ENCODE measurements at places on chromosomes 2 and 18.

GRCh38 chr2:56017784-56018183 is 94.2 kb upstream of the EFEMP1 start:
- no peak for DNase-seq

DNA sequence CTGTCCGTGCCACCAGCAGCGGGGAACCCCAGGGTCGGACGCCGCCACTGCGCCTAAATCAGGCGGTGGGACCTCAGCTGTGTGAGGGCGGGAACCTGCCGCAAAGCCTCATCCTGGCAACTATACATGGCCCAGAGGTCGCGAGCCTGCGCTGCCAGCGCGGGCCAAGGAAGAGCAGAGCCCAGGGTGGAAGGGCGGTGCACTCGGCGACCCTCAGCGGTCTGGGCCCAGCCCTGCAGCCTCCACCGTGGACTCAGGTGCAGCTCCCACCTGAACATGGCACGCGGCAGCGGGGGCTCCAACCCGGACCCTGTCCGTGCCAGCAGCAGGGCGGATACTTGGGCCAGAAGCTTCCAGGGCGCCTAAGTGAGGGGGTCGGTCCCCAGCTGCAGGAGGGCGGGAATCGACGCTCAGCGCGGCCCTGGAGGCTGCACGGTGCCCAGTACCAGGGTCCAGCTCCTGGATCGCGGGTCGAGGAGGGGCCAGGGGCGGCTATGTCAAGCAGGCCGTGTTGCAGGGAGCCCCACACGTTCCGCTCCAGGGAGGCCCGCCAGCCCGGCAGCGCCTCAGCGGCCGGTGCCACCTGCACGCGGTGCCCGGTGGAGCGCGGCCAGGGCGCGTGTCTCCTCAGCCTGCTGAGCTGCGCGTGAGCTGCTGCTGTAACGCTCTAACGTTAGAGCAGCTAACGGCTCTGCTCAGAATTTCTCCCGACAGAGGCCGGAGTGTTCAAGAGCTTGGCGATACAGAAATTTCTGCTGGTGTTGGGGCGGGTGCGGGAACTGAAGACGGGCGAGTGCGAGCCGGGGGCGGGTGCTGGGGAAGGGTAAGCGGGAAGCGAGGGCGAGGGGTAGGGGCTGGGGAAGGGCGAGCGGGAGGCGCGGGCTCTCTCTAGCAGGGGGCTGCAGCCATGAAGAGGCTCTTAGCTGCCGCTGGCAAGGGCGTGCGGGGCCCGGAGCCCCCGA is at the start of gene ANKRD30B:
Gene ANKRD30B (plus strand): TSS at position 660 of the 962 bp plus-strand sequence. CDS start 248 bp downstream, at position 908.
- DNase-seq: no peak

- DNase-seq: no peak
Measured at GRCh38 chr2:134324947-134325346, 71.1 kb downstream of the MGAT5 start.

DNA sequence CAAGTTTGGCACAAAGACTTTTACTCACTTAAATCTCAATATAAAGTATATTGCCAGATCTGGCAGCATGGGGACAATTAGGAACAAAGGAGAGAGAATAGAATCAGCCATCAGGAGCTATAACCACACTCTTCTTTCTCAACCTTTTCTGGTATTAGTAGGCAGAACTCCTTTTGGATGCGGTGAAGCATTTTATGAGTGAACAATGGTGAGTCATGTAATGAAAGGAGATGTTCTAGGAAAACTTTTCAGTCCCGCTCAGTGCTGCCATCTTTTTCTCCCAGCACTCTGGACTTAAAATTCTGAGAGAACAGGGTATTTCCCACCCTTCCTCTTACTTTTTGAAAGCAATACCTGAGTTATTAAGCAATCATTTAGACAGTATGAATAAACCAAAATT is 32.2 kb downstream of the PLEKHA3 start:
- peak; percentile 31 for DNase-seq

- DNase-seq: peak; percentile 9
Measured at GRCh38 chr2:3490191-3491170, 28.9 kb downstream of the ADI1 start.

DNA sequence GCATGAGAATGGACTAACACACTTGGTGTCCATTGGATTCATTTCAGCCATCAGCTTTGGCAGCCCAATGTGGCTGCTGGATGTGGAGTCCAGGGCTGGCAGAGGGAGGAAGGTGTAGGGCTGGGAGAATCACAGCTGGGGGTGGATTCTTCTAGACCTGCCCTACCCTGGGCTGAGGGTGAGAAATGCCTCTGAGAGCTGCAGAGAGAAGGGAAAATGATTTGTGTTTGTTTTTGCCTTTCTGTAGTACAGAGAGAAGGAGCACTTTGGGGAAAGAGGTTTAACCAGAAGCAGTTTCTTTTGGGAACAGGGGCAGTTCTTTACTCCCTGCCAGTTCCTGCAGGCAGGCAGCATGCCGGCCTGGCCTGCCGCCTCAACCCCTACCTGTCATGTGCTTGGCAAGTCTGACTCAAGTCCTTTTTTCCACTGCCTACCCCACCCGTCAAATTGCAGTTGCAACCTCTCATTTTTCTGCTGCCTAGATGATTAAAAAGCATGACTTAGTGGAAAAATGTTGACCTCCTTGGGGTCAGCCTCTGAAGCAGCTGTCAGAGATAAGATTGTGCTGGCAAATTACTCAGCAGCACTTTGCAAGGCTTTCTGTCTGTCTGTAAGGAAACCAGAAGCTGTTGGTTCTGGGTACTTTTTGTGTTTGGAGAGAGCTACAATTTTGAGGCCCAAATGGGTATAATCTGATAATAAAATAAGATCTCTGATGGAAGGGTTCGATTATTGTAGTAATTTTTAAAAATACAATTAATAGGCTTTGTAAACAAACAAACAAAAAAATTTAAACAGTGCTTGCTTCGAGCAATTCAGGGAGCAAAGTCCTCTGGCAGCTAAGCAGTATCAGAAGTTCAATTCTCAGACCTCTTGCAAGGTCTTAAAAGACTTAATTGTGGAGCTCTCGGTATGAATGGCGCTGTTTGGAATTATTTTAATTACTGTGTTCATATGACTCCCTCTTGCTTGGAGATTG is 21.7 kb downstream of the LBH start:
- DNase-seq: peak; percentile 89

GRCh38 chr2:42792087-42792582 is 248 bp downstream of the HAAO start:
- no peak for DNase-seq

GRCh38 chr2:96985181-96985945 is 1.0 kb downstream of the FAM178B start:
- no peak for DNase-seq

DNA sequence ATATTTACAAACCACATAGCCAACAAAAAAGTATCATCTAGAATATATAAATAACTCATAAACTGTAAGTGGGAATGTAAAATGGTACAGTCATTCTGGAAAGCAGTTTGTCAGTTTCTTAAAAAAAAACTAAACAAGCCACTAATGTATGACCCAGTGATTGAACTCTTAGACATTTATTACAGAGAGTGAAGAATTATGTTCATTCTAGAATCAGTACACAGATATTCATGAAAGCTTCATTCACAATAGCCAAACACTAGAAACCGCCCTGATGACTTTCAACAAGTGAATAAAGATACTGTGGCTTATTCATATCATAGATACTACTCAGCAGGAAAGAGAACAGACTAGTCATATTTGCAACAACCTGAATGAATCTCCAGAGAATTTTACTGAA is 1541.5 kb downstream of the LRP1B start:
- no peak for DNase-seq

DNA sequence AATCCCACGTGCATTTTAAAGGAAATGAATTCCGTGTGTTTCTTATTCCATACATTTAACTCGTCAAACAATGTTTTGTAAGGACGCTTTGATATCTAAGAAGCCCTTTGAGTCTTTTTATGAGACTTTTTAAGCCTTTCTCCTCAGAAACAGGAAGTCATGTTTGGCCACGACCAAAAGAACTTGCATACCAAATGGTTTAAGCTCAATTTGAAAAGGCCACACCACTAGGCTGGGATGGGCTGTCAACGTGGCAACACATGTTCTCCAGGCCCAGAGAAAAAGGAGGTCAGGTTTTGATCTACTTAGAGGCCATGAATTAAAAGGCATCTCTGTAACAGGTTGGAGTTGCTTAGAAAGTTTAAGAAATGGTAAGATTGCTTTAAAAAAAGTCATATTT is 441.8 kb downstream of the CMPK2 start:
- peak; percentile 6 for DNase-seq

- DNase-seq: no peak
Measured at GRCh38 chr2:105256431-105257047, 15.0 kb downstream of the GPR45 start.

DNA sequence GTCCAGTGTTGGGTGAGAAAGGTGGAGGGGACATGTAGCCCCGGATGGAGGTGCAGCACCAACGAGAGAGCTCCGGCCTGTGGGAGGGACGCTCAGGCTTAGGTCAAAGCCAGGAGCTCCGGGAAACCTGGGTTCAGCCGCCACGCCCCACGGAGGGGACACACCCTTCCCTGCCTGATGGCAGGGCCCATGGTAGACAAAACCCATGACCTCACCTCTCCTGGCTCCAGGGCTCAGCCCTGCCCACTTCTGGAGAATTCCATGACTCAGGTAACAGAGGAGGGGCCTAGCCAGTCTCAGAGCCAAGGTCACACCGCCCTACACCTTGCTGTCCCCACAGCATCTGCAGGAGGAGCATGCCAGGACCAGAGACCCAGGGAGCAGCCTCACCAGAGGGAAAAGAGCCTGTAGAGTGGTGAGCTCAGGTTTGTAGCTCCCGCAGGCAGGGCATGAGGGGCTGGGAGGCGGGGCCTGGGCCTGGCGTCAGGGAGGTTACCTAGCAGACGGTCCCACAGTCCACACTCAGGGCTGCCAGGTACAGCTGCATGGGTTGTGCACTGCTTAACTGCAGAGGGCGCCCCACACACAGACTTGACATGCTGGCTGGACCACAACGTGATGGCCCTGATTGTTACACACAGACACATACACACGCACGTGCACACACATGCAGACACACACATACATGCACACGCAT is 70.8 kb upstream of the SMAD7 start:
- DNase-seq: peak; percentile 42

- peak; percentile 61 for DNase-seq
Measured at GRCh38 chr18:35143622-35144596, 96.9 kb upstream of the ZNF397 start.

- no peak for DNase-seq
Measured at GRCh38 chr18:80179857-80180558, 67.3 kb downstream of the PARD6G start.

- DNase-seq: no peak
Measured at GRCh38 chr2:71702071-71702970, 249.0 kb downstream of the DYSF start.

DNA sequence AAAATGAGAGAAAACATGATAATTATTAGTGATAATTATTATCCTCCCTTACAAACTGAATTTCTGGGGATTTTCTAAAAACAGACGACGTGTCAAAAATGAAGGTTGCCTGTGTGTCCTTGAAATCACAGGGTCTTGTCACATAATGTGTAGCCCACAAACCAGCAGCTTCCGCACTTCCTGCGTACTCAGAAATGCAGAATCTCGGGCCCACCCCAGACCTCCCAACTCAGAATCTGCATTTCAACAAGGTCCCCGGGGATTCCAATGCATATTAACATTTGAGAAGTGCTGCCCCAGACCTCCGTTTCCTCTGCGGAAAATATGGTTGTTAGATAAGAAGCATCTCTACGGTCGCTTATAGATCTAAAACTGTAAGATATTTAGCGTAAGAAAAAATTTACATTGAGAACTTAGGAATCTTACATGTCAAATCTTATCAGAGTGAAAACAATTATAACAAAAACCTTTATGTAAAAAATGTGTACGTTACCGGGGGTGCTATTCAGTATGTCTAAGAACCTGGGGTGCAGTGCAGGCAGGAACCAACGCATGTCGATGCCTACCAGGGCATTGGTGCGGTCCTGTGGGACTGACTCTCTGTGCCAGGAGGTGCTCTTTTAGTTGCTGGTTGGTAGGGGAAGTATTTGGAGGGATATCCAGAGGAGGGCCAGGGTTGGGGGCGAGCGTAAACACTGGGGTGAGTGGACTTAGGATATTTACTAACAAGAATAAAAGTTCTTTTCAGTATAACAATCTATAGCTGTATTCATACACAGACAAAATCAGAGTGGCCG is 15.2 kb downstream of the CDKL4 start:
- no peak for DNase-seq

GRCh38 chr2:49935449-49935848 is 781.1 kb upstream of the FSHR start:
- no peak for DNase-seq

DNA sequence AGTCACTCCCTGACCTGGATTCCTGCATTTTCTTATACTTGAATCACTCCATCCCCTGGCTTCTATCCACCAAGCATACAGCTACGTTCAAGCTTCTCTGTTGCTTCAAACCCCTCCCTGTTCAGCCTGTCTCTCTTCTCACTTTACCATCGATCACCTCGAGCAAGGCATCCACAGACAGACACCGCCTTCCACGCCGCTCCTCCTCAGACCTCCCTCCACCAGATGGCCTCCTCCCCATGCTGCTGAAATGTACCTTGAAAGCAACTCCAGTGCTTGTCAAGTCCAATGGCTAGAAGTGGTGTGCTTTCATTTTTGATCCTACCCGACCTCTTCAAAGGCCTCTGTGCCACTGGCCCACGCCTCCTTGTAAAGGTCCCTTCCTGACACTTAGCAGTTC is 131.3 kb upstream of the ACAA2 start:
- peak; percentile 12 for DNase-seq

DNA sequence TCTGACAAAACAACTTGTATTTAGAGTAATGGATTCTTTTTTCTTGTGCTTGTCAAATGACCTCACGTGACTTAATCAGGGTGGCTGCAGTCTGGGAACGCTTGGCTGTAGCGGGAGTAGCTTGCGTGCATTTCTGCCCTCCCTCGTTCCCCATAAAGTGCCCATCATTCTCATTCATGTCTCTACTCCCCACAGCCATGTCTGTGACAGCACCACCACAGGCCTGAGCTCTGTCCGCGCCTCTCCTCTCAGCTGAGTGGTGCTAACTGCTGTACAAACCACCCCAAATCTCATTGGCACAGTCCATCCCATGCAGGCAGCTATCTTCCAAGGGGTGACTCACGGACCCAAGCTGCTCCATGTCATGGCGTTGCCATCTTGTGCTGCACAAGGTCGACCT is 161.7 kb downstream of the TSN start:
- DNase-seq: no peak

GRCh38 chr2:197308585-197308984 is 2.0 kb downstream of the ANKRD44 start:
- DNase-seq: no peak

GRCh38 chr2:162221064-162221463 is 22.2 kb downstream of the FAP start:
- DNase-seq: peak; percentile 76

DNA sequence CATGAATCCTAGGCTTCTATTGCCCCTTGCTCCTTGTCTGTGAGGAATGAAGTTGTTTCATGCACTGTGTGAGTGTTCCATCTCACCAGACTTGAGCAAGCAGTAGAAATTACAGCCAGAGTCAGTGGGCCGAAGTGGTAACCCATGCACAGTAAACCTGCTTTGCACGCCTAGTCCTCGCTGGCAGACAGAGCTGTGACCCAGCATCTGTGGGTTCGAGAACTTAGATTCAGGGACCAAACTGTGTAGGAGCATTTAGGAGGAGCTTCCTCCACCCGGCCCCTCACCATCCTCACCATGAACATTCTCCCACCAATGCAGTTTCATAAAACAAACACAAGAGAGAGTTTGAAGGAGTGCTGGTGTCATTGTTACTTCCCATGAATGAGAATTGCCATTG is 21.6 kb upstream of the TEX51 start:
- DNase-seq: no peak

GRCh38 chr2:16121231-16121985 is 181.1 kb downstream of the MYCN start:
- no peak for DNase-seq
